ENCODE measurements at places on chromosomes 11 and 22.
A peak's percentile ranks its signal among the peaks of the same experiment; 100 is the strongest.

- DNase-seq = no peak
Observed at GRCh38 chr22:45571089-45571488, 68.4 kb downstream of the FBLN1 start.

GRCh38 chr11:45913514-45913913 lies 4.2 kb downstream of the PEX16 start:
- DNase-seq = no peak

- DNase-seq = peak; percentile 28
Observed at GRCh38 chr22:46773076-46773475, 10.6 kb downstream of the TBC1D22A start.

DNA sequence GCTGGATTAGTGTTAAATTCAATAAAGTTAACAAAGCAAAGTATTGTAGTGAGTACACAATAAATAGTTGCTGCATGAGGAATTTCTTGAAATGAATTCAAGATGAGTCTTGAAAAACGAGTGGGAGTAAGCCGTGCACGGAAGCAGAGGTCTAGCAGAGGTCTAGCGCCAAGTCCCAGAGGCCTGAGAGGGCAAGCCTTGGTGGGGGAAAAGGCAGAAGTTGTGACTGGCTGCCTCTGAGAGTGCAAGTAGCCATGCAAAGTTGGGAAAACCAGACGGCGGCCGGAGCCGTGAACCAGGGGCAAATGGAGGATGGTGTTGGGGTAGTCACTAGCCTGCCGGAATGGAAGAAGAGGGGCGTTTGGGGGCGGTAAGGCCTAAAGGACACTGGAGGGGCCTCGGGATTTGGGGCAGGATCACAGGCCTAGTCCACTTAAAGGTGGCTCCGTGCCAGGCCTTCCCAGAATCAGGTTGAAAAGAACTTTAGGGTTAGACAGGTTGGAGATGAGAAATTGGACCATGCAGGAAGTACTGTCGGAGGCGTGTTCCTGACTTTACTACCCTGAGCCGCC lies 379 bp upstream of the SLC3A2 start:
- no peak for DNase-seq

GRCh38 chr11:63613517-63614135 lies 607 bp downstream of the PLAAT3 start:
- no peak for DNase-seq

DNA sequence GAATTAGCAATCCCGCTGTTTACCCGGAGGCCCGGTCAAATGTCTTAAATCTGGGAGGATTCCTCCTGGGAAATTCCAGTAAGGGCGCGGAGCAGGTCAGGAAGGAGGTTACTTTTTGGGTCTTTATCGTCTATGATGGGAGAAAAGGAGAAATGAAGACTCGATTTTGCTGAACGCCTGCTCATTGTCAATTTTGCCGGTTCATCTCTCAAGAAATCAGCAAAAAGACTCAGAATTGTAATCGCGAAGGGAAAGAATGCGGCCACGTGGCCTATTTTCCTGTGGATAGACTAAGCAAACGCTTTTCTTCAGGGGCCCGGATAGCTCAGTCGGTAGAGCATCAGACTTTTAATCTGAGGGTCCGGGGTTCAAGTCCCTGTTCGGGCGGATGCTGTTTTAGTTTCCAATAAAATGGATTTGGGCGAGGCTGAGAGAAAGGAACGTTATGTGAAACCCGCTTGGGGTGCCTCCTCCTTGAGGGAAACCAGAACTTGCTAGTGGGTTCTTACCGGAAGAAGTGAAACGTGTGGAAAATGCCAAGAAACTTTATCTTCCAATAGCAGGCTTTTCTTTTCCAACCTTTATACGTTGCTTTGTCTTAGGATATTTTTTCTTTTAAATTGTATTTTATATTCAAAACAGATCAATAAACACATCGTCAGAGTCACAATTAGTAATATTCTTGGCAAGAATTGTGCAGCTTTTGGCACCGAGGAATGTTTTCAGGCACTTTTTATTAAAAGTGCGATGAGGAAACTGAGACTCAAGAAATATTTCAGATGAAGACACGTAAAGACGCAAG lies 45.0 kb downstream of the OR4D9 start:
- peak; percentile 54 for DNase-seq

- DNase-seq = no peak
Observed at GRCh38 chr11:116901964-116902688, 64.7 kb upstream of the APOA1 start.

DNA sequence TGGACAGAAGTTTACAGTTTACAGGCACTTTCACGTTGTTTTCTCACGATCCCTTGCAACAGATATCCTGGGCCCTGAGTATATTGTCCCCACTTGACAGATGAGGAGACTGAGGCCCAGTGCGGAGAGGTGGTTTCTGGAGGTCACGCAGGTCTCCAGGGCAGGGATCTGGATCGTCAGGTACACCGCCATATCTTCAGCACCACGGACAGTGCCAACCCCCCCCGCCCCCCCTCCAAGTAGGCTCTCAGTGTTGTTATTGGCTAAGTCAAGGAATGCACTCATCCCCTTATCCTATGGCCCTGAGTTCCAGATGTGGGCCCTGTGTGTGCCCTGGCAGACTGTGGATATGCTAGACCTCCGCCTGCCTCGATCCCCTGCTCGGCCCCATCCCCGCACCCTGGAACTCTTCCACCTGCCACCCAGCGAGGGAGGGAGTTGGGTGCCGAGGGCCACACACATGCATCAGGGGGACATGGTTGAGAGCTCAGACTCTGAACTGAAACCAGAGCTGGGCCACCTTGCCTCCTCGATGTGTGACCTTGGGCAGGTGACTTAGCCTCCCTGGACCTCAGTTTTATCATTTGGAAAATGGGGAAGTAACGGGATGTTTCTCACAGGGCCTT lies 37.5 kb downstream of the MPPED1 start:
- no peak for DNase-seq

DNA sequence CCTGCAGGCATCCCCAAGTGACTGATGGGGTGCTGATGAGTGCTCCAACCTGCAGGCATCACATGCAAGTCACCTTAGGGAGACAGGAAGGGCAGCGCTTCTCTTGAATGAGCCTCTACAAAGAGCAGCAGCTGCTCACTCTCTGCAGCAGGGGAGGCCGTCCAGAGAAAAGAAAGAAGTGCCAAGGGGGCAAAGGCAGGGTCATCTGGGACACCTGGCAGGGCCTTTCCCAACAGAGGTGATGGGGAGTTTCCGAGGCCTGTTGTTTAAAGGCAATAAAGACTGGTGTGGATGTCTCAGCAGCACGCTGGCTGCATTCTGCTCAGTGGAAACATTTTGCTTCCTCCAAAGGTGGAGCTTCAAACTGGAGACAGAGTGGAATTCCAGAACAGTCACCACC lies 113.7 kb downstream of the ETS1 start:
- DNase-seq = peak; percentile 22

GRCh38 chr11:96288915-96289314 lies 54.1 kb downstream of the MAML2 start:
- DNase-seq = peak; percentile 55

GRCh38 chr22:30212363-30212995 lies 34.1 kb downstream of the LIF start:
- no peak for DNase-seq

DNA sequence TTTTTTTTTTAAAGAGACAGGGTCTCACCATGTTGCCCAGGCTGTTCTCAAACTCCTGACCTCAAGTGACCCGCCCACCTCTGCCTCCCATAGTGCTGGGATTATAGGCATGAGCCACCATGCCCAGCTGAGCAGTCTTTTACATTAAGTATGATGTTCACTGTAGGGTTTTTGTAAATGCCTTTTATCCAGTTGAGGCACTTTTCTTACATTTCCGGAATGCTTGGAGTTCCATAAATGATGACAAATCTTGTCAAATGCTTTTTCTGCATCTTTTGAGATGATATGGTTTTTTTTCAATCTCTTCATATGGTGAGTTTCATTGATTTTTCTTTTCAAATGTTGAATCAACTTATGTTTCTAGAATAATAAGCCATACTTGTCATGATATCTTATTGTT lies 29.4 kb upstream of the CTTN start:
- DNase-seq = no peak

- DNase-seq = no peak
Observed at GRCh38 chr11:124623861-124624525, 1.3 kb downstream of the TBRG1 start.

DNA sequence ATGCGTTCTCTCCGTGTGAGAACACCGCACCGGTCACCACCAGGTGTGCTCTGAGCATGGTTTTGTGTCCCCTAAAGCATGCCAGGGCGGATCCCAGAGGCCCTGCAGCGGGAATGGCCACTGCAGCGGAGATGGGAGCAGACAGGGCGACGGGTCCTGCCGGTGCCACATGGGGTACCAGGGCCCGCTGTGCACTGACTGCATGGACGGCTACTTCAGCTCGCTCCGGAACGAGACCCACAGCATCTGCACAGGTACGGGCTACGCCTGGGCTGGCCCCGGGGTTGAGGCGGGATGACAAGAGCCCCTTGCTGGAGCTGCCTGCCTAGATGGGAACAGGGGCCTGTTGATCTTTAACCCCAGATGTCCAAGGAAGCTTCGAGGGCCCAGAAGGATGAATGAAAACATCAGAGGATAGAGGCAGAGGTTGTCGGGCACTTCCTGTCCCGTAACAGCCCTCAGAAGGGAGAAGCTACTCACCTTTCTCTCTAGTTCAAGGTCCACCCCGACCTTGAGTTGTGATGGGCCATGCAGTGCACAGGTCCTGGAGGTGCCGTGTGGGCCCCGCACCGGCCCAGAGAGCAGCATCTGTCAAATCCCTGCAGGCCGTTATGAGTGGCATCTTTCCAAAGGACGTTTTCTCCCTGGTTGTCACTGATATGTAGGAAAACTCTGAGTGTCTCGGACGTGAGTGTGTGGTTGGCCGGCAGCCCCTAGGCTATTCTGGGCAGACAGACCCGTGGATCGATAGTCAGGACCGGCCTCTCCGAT lies 3.3 kb downstream of the CRELD2 start:
- DNase-seq = no peak

DNA sequence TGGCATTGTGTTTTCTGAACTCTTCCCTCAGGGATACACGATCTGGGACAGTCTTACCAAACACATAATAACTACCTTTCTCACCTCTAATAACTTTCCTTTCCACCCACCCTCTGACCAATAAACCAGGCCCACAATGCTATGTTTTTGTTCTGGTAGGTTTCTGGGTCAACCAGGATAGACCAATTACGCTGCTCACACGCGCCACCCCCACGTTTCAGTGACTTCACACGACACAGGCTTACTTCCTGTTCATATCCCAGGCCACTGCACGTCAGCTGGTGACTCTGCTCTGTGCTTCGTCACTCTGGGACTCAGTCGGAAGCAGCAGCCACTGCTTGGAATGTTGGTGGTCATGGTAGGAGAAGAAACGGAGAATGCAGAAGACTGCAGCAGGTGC lies 2.5 kb downstream of the KRTAP5-4 start:
- no peak for DNase-seq

DNA sequence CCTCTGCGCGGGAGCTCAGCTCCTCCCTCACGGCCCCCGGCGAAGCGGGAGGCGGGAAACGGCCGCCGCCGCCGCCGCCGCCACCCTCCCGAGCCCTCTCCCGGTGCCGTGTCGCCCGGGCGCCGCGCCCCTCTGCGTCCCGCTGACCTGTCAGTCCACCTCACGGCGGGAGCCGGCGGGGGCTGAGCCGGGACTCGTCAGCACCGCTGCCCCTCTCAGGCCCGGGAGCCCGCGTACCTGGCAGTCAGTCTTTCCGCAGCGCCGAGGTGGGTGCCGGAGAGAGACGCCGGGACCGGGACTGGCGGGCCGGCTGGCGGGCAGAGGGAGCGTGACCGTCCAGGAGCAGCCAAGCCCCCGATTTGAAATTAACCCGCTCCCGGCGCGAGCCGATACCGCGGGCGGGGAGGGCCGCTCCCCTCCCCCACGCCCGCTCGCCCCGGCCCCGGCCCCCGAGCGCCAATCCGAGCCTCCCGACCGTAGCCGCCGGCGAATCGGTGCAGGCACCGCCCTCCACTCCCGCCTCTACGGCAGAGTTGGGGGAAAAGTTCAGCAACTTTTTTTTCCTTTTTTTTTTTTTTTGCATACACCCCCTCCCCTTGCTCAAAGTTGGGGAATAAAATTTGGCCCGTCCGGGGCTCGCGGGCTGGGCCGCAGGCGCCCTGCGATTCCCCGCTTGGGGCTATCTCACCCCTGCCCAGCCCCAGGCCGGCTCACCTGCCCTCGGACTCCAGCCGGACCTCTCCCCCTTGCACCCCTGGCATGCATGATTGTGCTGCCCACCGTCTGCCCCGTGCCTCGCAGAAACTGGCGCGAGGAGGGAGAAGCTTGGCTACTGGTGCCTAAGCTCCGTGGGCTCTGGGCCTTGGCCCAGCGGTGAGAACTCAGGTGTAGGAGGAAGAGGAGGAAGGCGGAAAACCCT lies 774 bp upstream of the E2F8 start:
- DNase-seq = peak; percentile 69

- no peak for DNase-seq
Observed at GRCh38 chr22:45254388-45254787, 13.7 kb upstream of the KIAA0930 start.

- no peak for DNase-seq
Observed at GRCh38 chr22:37610480-37611129, 2.0 kb downstream of the GGA1 start.

DNA sequence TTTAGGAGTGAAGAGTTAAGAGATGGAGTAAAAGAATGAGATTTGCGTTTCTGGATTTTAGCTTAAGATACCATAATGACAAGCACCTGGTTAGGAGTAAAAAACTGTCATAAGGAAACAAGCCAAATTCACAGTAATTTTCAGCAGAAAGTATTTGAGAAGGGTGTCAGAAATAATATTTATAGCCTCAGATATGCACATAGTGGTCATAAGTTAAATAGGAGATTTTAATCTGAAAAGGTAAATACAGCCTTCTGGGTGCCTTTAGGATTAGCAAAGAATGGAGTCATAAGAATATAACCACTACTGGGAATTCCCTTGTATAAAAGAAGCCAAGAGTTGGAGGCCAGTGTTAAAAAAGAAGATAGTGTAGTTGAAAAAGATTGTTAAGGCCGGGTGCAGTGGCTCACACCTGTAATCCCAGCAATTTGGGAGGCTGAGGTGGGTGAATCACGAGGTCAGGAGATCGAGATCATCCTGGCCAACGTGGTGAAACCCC lies 160.1 kb downstream of the SWAP70 start:
- DNase-seq = no peak
